ENCODE measurements at places on chromosomes 12 and 14.

DNA sequence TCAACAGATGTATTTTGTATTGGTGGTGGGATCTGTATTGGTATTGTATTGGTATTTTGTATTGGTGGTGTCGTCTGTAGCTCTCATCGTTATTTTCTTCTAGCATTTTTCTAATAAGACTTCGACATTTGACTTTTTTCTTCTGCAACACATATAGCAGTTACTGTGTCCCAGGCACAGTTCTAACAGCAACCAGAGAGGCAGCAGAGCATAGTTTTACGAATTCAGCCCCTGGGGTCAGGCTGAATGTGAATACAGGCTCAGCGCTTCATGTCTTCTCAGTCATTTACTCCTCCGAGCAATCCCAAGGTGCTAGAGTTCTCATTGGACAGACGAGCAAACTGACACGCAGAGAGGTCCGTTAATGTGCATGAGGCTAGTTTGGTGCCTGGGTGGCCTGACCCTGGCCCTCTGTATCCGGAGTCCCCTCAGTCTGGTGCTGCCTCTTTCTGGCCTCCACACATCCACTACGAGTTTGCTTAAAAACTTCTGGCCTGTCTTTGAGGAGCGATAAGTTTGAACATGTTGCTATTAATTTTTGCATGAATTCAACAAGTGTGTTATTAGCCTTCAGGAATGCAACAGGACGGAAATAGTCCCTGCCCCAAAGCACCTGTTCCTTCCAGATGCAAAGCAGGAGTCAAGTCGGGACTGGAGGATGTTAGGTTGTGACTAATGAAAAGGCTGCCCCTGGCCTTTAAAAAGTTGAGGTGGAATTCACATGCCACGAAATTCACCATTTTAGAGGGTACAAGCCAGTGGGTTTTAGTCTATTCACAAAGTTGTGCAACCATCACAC, 87.0 kb downstream of the GLT1D1 start:
- no peak for DNase-seq

- peak; percentile 70 for DNase-seq
Observed at GRCh38 chr14:32087173-32087861, 10.2 kb downstream of the ARHGAP5 start.

GRCh38 chr12:122871851-122872780, 23.8 kb downstream of the VPS37B start:
- peak; percentile 96 for DNase-seq

DNA sequence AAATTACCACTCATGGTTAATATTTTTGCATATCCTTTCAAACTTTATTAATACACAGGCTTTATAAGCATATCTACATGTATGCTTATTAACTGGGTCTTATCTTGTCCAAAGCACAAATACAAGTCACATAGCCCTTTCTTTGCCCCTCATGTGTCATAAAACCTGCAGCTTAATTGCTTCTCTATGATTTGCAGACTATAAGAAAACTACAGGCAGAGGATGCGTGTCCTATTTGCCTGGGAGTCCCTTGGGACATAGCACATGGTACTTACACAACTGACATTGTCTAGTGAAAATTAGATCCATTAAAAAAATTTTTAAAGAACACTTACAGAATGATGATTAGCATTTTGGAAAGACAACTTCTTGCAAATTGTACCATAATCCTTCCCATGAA, 190.5 kb upstream of the PLEKHA5 start:
- DNase-seq = no peak

- peak; percentile 9 for DNase-seq
Observed at GRCh38 chr12:25480145-25480544, 72.9 kb downstream of the LMNTD1 start.

All from EH (cell line).